ENCODE measurements at places on chromosomes 13 and 19.

- DNase-seq = no peak
Observed at GRCh38 chr19:53903055-53903680, 5.9 kb upstream of the CACNG7 start.

GRCh38 chr19:3304871-3305423, 61.4 kb upstream of the NFIC start:
- peak; percentile 19 for DNase-seq

DNA sequence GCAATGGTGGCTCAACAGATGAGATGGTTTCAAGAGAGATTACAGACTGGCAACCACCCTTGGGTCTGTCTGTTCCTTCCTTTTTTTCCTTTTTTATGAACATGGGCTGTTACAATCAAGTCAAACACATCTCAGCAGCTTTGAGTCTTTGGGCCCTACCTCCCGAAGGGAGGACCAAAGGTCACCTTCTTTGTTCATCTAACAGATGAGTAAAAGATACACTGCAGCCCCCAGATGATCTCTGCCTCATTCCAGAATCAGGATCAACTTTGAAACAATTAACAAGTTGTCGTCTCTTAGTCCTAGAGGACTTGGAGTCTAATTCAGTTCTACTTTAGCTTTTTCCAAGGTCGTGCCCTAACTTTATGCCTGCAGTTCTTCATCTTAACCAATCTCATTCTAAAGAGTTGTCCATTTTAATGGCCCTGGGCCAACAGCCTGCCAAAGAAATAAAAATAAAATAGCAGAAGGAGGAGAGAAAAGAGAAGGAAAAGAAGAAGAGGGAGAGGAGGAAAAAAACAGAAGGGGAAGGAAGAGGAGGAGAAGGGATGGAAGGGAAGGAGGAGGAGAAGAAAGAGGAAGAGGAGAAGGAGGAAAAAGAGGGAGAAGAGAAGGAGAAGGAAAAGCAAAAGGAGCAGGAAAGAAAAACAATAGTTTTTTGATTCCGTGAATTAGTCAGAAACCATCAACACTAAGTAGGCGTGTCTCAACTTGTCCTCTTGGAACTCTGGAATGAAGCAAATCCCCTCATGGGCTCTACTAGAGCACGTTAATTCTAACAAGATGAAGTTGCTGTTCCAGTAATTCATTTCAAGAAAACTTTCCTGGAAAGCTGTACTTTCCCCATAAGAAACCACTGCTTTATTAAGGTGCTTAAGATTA, 281.2 kb downstream of the FOXO1 start:
- no peak for DNase-seq

- peak; percentile 53 for DNase-seq
Observed at GRCh38 chr19:17079710-17080439, 4.3 kb downstream of the MYO9B start.

DNA sequence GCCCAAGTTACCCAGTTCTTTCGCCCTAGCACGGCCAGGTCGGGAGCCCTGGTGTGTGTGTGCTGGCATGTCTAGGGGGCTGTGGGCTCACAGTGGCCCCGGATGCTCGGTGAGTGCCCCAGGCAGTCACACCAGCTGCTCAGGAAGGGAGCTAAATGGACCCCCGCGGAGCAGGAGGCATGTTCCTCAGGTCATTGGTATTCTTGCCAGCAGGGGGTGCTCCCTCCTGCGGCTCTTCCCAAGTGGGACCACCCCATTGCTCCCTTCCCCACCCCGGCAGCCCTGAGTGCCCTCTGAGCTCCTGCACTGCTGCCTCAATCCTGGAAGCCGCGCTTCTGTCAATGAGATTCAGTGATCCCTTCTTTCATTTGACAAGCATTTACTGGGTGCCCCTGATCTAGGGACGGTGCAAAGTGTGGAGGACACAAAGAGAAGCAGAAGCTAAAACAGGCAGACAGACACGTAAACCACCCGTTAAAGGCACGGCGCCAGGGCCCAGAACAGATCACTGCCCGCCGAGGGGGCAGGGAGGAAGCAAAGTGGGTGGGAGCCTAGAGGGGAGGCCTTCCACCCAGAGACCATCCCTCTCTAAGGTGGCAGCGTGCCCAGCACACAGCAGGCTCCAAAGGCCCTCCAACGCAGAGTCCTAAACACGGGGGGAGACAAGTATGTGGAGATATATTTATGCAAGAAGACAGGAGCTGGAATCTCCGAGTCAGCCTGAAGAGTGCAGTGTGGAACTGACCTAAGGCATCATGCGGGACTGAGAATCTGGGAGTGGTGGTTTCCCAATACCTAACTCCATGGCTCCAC, 5.2 kb upstream of the ADPRHL1 start:
- DNase-seq = no peak

- no peak for DNase-seq
Observed at GRCh38 chr13:20776751-20777150, 3.0 kb upstream of the EEF1AKMT1 start.

Measured in NCI-H2227 treated with DMSO at 0.1 percent for 48 hours (cell line).